ENCODE measurements at places on chromosomes 5 and 9.

DNA sequence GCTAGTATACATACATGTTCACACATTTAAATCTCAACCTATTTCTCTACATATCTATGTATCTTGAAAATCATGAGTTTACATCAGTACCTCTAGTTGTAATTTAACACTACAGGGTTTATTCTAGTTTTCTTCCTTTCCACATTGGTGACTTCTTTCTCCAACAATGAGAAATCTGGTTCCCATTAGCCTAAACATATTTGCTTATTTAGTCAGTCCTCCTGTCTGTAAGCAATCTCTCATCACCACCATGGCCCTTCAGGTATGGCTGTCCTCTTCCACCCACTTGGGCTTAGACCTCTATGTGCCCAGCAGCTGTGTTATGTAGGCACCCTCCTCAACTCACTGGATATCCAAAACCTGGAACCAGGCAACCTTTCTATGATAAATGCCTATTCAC is 8.0 kb upstream of the SPATA31D1 start:
- DNase-seq: no peak

- no peak for DNase-seq
Measured at GRCh38 chr5:151703227-151703626, 16.5 kb upstream of the SPARC start.

GRCh38 chr5:160271396-160271795 is 41.0 kb downstream of the CCNJL start:
- DNase-seq: no peak

GRCh38 chr5:175377816-175378215 is 66.2 kb downstream of the DRD1 start:
- DNase-seq: no peak

DNA sequence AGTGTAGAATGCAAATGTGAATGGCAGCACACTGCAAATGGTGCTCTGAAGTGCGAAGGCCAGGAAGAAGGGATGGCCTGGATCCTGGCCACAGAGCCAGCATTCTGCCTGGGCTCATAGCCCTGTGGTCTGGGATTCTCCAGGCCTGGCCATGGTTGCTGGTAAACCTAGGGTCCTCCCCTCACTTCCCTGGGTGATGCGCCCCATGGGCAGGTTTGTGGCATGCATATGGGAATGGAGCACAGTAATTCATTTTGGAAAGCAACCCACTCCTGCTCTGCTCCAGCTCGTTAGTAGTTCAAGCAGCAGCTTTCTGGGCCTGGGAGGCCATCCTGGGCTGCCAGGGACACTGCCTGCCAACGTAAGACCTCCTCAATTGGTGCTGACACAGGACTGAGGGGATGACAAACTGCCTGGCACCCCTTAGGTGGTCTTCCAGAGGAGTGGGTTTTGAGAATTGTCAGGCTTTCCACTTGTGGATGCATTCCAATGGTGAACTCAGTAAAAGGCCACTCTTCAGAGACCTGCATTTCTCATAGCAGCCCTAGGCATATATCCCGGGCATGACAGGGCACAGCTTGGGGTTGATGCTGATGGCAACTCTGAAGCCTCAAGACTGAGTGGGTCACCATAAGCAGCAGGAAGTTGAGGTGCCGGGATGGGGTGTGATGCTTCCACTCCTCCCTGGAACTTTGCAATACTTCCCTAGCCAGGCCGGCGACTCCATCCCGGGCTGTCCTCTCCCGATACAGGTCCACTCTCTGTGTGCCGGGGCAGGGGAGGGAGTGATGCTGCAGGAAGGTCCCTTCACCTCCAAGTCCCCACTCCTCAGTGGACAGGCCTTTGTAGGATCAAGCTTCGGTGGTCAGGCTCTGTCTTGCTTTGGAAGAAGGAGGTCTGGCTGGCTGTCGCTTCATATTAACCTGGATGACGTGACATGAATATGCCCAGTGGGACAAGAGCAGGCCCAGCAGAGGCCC is 1.2 kb upstream of the SLC25A48 start:
- no peak for DNase-seq

DNA sequence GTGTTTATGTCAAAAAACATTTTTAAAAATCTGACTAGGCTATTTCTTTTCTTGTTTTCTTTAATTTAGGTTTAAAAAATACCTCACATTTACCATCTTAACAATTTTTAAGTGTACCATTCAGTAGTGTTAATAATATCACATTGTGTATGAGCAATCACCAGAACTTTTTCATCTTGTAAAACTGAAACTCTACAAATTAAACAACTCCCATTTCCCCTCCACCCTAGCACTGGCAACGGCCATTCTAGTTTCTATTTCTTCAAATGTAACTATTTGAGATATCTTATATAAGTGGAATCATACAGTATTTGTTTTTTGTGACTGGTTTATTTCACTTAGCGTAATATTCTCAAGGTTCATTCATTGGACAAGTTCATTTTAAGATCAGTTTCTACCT is 27.7 kb downstream of the PLCXD3 start:
- DNase-seq: no peak

DNA sequence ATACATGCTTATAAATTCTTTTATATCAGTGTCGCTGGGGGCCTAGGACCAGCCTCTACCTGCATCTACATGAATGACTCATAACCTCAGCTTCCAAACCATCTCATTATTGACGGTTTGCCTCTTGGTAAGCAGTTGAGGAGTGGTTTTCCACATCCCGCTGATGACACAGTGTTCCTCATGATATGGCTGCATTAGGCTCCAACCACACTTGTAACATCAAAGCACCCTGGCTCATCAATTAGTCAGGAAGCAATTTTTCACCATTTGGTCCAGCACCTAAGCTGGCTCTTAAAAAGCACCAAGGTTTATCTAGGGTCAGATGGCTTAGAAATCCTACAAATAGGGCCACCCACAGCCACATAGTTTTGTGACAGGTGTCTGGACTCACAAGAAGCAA is 402.4 kb downstream of the ARHGEF28 start:
- no peak for DNase-seq

- no peak for DNase-seq
Measured at GRCh38 chr5:179893958-179894895, 13.5 kb downstream of the TBC1D9B start.

- no peak for DNase-seq
Measured at GRCh38 chr5:43638546-43638945, 35.6 kb downstream of the NNT start.

DNA sequence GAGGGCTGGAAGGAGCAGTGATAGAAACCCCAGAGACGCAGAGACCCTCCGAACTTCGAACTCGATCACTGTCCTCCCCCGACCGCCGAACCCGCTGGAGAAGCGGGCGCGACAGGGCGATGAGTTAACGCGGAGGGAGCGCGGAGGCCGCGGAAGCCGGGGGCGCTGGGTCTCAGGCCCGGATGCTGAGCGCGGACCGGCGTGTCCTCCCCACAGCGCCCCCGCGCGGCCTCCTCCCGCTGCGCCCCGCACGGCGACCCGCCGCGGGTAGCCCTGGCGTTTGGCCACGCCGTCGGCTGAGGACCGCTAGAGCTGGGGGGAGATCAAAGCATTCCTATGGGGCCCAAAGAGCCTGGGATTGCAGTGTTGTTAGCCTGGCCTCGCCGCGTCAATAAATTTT is 7.7 kb upstream of the DMRT2 start:
- peak; percentile 80 for DNase-seq

DNA sequence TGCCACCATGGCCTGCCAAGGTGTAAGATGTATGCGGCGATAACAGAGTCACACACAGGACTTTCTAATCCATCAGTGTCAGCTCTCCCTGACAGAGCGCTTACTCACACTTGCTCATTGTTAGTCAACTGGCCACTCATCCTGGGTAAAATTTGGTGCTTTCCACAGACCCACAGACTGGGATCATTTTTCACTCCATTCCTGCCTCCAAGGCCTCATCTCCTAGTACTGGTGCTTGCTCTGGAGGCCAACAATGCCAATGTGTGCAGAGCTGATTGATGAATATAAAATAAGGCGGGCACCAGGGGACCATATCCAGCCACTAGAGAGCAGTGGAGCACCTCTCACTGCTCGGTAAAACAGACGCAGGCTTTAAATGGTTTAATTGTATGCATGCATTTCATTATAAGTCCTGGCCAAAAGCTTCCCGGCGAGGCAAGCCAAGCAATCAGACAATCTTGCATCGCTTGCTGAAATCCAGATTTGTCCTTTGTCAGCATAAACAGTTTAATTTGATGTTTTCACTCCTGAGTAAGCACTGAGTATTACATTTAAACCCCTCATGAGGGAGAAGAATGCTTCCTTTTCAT is 22.3 kb downstream of the PSMB7 start:
- DNase-seq: no peak

Measured in activated T-cell treated with anti-CD3 and anti-CD28 coated beads, Interleukin-2, amount 50 U/mL, for 72 hours (primary cell).